Osteoblast (primary cell): ENCODE measurements at places on chromosomes 1 and 21. TPM values are rescaled to one million over a fixed set of nuclear protein-coding genes. Genes with fewer than 3 reads are reported as not detected.
A peak's percentile ranks its signal among the peaks of the same experiment; 100 is the strongest.

GRCh38 chr1:174080819-174081218 is 58.7 kb upstream of the RC3H1 start:
- no peak overlapping the region for H3K27ac ChIP-seq
- no peak for DNase-seq
- no peaks in the 10 kb centered on the region for H3K36me3 ChIP-seq
- H3K27me3 ChIP-seq = peaks cover 2% of the 10 kb centered on the region

DNA sequence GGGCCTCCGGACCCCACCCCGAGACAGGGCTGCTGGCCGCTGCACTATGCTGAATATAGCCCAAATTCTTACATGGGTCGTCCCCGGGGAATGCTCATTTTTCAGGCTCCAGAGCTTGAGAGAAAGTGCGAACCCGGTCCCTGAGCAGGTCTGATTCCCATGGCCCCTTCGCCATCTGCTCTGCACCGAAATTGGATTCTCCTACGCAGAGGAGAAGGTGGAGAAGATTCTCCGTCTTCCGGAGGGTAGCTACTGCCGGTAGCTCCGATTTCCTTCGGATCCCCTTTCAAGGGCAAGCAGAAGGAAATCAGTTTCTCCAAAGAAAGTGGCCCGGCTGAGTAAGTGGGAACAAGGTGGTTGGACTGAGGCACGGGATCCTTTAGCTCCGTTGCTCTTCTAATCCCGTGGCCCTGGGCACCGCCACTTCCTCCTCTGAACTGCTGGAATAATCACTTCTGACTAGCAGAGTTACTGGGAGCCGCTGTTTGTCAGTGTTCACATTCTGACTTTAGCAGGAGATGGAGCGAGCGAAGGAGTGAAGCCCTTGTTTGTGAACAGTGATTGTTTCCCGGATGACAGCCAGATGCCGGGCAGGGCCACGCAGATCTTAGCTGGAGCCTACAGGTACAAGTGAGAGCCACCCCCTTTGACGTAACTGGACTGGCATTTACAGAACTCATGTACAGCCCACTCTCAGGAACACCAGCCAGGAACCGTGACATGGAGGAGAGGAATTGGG is 1.1 kb upstream of the ZNF496 start:
- H3K4me3 ChIP-seq = peak overlapping the region; percentile 86
- H3K27ac ChIP-seq = peak overlapping the region; percentile 64
- peaks cover 34% of the 10 kb centered on the region for H3K36me3 ChIP-seq
- no peaks in the 10 kb centered on the region for H3K27me3 ChIP-seq

GRCh38 chr21:14245711-14246110 is 29.8 kb downstream of the RBM11 start:
- no peaks in the 10 kb centered on the region for H3K4me1 ChIP-seq
- no peak overlapping the region for H3K4me3 ChIP-seq
- no peak for DNase-seq
- H3K36me3 ChIP-seq = no peaks in the 10 kb centered on the region
- H3K27me3 ChIP-seq = no peaks in the 10 kb centered on the region

- DNase-seq = no peak
- no peaks in the 10 kb centered on the region for H3K36me3 ChIP-seq
- H3K27ac ChIP-seq = no peak overlapping the region
- no peaks in the 10 kb centered on the region for H3K27me3 ChIP-seq
Measured at GRCh38 chr1:229907884-229908638, 159.0 kb upstream of the GALNT2 start.

DNA sequence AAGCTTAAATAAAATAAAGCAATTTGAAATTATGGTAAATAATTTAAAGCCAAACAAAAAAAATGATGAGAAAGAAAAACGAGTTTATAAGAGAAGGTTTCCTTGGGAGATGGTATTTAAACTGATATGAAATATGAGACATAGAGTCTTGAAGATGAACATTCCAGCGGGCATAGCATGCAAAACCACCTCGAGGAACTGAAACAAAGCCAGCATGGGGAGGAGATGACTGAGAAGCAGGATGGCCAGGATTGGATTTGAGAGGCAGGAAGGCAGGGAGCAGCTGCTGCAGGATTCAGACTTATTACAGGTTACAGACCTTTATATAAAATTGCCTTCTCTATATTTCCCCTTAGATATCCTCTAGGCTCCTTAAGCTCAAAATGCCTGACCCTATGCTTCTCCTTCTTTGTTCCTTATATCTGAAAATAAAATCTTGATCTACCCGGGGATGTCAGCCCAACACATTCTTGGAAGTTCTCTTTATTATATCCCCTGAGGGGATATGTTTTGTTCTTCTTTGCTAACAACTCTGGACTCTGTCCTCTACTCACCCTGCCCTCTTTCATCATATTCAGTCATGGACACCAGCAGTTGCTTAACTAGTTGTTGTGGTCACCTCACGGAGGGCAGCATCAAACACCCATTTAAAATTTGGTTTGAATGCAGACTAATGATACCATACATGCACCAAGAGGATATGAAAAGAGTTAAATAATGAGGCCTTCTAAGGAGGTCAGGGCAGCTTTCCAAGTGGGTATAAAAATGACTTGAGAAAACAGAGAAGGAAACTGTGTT is 719.1 kb upstream of the B3GALT2 start:
- H3K27ac ChIP-seq = no peak overlapping the region
- DNase-seq = no peak
- no peak overlapping the region for H3K4me3 ChIP-seq
- no peaks in the 10 kb centered on the region for H3K36me3 ChIP-seq

- H3K4me3 ChIP-seq = no peak overlapping the region
- DNase-seq = no peak
- H3K27me3 ChIP-seq = no peaks in the 10 kb centered on the region
- no peak overlapping the region for H3K27ac ChIP-seq
- H3K4me1 ChIP-seq = no peaks in the 10 kb centered on the region
Measured at GRCh38 chr1:211814313-211814712, 16.2 kb downstream of the LPGAT1 start.

GRCh38 chr1:20210736-20211460 is 24.6 kb upstream of the PLA2G2C start:
- no peaks in the 10 kb centered on the region for H3K4me1 ChIP-seq
- H3K27ac ChIP-seq = no peak overlapping the region
- no peaks in the 10 kb centered on the region for H3K36me3 ChIP-seq
- H3K4me3 ChIP-seq = no peak overlapping the region

GRCh38 chr1:197306381-197307062 is 38.5 kb downstream of the CRB1 start:
- no peak overlapping the region for H3K4me3 ChIP-seq
- no peaks in the 10 kb centered on the region for H3K36me3 ChIP-seq
- no peaks in the 10 kb centered on the region for H3K27me3 ChIP-seq
- no peak overlapping the region for H3K27ac ChIP-seq

DNA sequence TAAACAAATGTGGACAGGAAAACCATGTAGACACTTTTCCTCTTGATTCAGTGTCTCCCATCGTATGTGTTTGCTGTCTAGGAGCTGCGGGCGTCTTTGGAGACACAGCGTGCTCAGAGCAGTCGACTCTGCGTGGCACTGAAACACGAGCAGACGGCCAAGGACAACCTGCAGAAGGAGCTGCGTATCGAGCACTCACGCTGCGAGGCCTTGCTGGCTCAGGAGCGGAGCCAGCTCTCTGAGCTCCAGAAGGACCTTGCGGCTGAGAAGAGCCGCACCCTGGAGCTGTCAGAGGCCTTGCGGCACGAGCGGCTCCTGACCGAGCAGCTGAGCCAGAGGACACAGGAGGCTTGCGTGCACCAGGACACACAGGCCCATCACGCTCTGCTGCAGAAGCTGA is 27.2 kb upstream of the DIP2A start:
- H3K27ac ChIP-seq = no peak overlapping the region
- peaks cover 25% of the 10 kb centered on the region for H3K36me3 ChIP-seq
- no peak overlapping the region for H3K4me3 ChIP-seq
- H3K27me3 ChIP-seq = no peaks in the 10 kb centered on the region
- DNase-seq = peak; percentile 35

- peaks cover 27% of the 10 kb centered on the region for H3K36me3 ChIP-seq
- H3K27ac ChIP-seq = peak overlapping the region; percentile 66
- no peaks in the 10 kb centered on the region for H3K27me3 ChIP-seq
- H3K4me1 ChIP-seq = peaks cover 17% of the 10 kb centered on the region
Measured at GRCh38 chr1:88801575-88802208, 89.7 kb downstream of the GTF2B start.

- peaks cover 60% of the 10 kb centered on the region for H3K36me3 ChIP-seq
- peak overlapping the region; percentile 65 for H3K27ac ChIP-seq
- no peaks in the 10 kb centered on the region for H3K27me3 ChIP-seq
- peak; percentile 85 for DNase-seq
- H3K4me1 ChIP-seq = peaks cover 22% of the 10 kb centered on the region
Measured at GRCh38 chr1:179090522-179090921, 8.7 kb downstream of the TOR3A start.

- no peaks in the 10 kb centered on the region for H3K36me3 ChIP-seq
- H3K4me1 ChIP-seq = peaks cover 8% of the 10 kb centered on the region
- peaks cover 6% of the 10 kb centered on the region for H3K27me3 ChIP-seq
- H3K4me3 ChIP-seq = no peak overlapping the region
- peak; percentile 96 for DNase-seq
Measured at GRCh38 chr1:26907071-26907917, 6.5 kb downstream of the NR0B2 start.

- DNase-seq = no peak
- no peak overlapping the region for H3K27ac ChIP-seq
- H3K4me1 ChIP-seq = no peaks in the 10 kb centered on the region
- no peaks in the 10 kb centered on the region for H3K27me3 ChIP-seq
- H3K36me3 ChIP-seq = no peaks in the 10 kb centered on the region
Measured at GRCh38 chr21:30990514-30991262, 47.6 kb downstream of the KRTAP19-8 start.

- H3K4me1 ChIP-seq = no peaks in the 10 kb centered on the region
- no peak overlapping the region for H3K27ac ChIP-seq
- H3K36me3 ChIP-seq = no peaks in the 10 kb centered on the region
Measured at GRCh38 chr21:42574234-42575027, 60.8 kb downstream of the SLC37A1 start.

- H3K4me3 ChIP-seq = no peak overlapping the region
- H3K27me3 ChIP-seq = no peaks in the 10 kb centered on the region
- H3K27ac ChIP-seq = no peak overlapping the region
- no peaks in the 10 kb centered on the region for H3K4me1 ChIP-seq
Measured at GRCh38 chr1:113199760-113200455, 126.9 kb downstream of the LRIG2 start.

- H3K4me1 ChIP-seq = no peaks in the 10 kb centered on the region
- no peak for DNase-seq
- H3K36me3 ChIP-seq = no peaks in the 10 kb centered on the region
- H3K27ac ChIP-seq = no peak overlapping the region
- H3K27me3 ChIP-seq = no peaks in the 10 kb centered on the region
Measured at GRCh38 chr21:19286876-19287275, 883.3 kb upstream of the TMPRSS15 start.

DNA sequence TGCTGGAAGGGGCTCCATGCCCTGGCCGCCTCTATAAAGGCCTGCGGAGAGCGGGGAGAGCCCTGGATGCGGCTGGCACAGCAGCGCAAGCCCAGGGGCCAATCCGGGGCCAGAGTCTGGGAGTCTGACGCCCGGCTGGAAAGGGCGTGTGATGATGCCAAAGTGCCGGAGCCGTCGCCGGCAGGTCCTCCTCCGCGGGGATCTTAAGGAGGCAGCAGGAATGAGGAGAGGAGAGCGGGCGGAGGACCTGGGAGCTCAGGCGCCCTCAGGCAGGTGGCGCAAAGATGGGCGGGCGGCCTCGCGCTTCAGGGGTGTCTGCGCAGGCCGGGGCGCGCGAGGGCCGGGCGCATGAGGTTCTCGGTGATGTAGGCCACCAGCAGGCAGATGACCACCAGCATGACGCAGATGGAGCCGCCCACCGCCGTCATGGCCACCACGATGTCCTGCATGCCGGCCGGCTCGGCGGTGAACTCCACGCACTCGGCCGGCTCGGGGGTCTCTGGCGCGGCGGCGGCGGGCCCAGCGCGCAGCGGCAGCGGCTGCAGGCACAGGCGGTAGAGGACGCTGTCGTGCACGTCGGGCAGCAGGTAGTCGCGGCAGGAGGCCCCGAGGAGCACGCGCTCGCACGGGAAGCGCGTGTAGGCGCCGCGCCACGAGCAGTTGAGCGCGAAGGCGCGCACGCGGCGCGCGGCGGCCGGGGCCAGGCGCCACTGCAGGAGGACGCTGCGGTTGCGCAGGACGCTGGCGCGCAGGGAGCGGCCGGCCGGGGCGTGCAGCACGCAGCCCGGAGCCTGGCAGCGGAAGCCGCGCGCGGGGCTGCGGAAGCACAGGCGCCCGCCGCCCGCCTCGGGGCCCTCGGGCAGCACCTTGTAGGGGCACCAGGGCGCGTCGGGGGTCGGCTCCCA is 653 bp downstream of the FNDC10 start:
- H3K27ac ChIP-seq = no peak overlapping the region
- DNase-seq = peak; percentile 98
- H3K36me3 ChIP-seq = no peaks in the 10 kb centered on the region
- H3K4me1 ChIP-seq = no peaks in the 10 kb centered on the region
- no peak overlapping the region for H3K4me3 ChIP-seq

DNA sequence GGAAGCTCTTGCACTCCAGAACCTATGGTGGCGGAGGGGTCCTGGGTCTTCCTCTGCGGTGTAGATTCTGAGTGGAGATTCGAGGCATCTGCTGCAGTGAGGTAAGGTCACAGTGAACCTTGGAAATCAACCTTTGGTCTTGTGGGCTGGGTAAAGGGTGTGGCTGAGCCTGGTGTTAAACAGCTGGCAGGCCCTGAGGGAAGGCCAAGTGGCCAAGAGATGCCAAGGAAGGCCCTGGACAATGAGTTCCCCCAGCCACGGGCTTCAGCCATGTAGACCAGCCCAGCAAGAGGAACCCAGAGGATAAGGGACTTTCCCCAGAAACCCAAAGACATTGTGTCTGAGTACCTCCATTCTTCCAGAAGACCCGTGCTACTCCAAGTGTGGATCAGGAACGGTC is 137.2 kb upstream of the ETS2 start:
- no peaks in the 10 kb centered on the region for H3K36me3 ChIP-seq
- no peak overlapping the region for H3K4me3 ChIP-seq
- no peak for DNase-seq
- H3K27me3 ChIP-seq = peaks cover 60% of the 10 kb centered on the region
- H3K27ac ChIP-seq = no peak overlapping the region
- H3K4me1 ChIP-seq = peaks cover 2% of the 10 kb centered on the region

DNA sequence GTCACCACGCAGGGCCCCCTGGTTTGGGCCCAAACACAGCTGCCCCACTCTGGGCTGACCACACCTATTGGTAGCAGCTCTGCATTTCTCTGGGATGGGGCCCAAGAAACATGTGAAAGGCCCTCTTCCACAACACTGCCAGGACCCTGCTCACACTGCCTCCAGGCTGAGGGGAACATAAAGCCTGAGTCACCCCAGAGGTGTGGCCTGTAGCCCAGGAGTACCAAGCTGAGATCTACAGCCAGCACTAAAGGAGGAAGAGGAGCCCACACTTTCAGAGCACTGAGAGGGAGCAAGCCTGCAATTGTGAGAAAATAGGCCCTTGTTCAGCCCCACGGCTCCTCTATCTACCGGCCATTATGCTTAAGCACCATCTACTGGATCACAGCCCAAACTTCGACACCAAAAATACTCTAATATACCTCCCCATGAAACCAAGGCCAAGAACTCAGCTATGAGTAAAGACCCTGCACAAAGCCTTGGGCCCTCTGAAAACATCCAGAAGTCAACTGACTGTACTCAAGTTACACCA is 14.4 kb upstream of the OR2T10 start:
- H3K4me3 ChIP-seq = no peak overlapping the region
- no peak for DNase-seq
- no peaks in the 10 kb centered on the region for H3K27me3 ChIP-seq
- no peak overlapping the region for H3K27ac ChIP-seq
- H3K36me3 ChIP-seq = no peaks in the 10 kb centered on the region

The COL24A1 gene
- total RNA-seq = 1.1 and 1.8 TPM in 2 replicates

The UBE2U gene
- total RNA-seq = not detected in 2 replicates

The TNFRSF8 gene
- total RNA-seq = under 0.01 and 0.29 TPM in 2 replicates

The CLCA1 gene
- total RNA-seq = not detected in 2 replicates

The PLD5 gene
- total RNA-seq = not detected in 2 replicates

The PRELP gene
- total RNA-seq = 0.29 and 0.36 TPM in 2 replicates

The LCE3D gene
- not detected in 2 replicates for total RNA-seq
